ENCODE measurements at places on chromosomes 7 and 10.

DNA sequence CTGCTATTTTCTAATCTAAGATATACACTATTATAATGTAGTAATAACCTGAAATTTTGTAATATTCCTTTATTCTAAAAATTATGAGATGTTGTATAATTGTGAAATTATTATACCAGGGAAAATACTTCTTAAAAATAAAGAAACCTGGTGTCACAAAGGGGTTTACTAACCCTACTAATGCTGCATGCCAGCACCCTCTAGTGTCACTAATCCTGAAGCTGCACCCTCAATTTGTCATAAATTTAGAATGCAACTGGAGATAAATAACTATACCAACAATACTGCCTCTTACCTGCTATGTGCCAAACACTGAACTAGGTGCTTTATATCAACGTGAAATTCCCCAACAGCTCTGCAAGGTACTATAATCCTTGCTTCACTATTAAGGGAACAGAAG, 30.8 kb downstream of the TM9SF3 start:
- DNase-seq: no peak

DNA sequence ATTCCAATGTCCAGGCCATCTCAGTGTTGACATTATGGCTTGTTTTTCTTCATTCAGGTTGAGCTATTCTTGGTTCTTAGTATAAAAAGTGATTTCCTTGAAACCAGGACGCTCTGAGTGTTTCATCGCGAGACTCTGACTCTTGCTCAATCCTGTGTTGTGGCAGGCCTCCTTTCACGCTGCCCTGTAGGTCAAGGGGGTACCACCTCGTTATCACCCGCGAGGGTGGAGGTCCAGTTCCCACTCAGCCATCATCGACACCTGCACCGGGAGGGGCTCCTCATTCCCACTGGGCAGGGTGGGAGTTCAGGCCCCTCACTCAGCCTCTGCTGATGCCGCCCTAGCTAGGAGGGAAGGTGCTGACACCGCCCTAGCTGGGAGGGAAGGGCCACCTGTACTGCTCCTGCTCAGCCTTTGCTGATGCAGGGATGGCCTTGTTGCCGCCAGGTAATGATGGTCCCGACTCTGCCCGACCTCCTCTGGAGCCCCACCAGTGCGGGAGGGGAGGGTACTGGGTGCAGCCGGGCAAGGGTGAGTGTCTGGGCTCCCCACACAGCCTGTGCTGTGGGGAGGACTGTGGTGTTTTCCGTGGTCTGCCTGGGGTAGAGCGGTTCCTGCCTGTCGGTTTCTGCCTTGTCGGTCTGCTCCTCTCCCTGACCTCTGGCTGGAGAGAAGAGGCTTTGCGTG, 16.4 kb downstream of the IQCE start:
- no peak for DNase-seq

GRCh38 chr10:35898716-35899440, 256.8 kb upstream of the FZD8 start:
- no peak for DNase-seq

DNA sequence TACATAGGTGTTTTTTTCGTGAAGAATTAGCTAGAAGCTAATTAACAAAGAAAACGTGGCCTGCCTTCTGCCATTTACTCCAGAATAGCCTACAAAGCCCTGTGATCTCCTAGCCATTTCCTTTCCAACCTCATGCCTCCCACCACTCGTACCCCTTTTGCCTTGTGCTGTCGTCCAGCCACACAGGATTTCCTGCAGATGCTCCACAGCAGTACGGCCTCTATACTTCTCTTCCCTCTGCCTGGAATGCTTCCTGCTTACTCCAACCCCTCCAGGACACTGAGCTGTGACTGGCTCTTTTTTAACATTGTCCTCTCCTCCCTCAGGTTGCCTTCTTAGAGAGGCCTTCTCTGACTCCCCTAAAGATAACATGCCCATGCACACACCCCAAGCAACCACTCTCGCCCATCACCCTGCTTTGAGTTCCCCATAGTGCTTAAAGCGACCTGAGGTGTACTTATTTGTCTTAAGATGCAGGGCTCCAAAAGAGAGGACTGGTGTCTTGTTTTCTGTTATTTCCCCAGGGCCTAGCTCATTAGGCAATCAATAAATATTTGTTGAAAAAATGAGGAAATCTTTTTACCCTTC, 32.7 kb downstream of the STK17A start:
- no peak for DNase-seq

DNA sequence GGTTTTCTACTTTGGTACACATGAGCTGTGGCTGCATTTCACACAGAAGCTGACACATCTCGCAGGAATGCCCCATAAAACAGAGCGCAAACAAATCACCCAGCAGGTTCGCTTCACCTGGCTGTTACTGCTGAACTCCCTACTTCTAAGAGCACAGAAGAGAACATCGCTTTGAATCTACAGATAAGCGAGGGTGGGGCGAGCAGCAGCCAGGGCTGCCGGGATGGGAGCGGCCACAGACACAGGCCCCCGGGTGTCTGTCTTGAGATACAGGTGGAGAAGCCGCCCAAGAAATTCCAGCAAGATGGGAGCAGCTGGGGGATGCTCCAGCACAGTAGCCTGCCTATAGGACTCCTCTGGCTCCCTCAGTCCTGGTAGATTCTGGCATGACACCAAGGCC, 27.4 kb downstream of the OGDHL start:
- peak; percentile 1 for DNase-seq

DNA sequence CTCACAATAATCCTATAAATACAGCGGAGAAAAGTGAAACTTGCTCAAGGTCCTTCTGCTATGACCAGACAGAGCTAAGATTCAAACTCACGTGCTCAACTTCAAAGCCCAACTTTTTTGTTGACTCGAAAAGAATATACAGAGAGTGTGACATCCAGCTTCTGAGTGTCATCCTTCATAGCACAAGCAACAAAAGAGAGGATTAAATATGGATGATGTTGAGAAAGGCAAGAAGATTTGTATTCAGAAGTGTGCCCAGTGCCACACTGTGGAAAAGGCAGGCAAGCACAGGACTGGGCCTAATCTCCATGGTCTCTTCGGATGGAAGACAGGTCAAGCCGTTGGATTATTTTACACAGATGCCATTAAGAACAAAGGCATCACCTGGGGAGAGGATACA, 2.1 kb upstream of the FAM3C start:
- DNase-seq: no peak
